Astrocyte (in vitro differentiated cells and primary cell): ENCODE measurements at places on chromosomes 3 and 15.

DNA sequence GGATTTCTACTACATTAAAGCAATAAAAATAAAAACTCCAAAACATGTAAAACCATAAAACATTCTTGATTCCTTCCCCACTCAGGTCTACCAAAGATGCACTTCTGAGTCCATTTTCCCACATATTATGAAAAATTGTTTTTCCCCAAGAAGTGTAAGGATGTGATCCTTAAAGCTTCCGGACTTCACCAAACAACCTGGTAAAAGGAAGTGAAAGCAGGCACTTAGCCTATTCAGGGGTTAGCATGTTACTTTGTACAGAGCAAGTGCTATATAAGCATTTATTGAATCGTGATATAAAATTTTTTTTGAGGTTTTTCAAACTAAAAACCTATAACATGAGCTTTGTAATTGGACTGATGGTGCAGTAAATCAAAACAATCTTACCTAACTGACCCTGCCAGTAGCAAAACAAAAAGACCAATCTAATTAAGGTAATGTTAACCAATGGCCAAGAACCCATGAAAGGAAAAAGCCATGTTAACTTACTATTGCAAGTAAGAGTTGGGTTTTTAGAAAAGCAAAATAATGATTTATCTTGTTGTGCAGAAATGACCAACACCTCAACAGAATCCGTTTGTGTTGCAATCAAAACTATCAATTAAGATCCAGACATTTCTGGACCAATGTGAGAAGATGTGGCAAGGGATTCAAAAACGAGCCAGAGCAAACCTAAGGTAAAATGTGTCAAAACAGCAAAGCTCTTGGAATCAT is 1.8 kb downstream of the SETD2 start:
- no peak for DNase-seq

- peak; percentile 26 for DNase-seq
These were observed 524 bp downstream of the IGF1R start for GRCh38 chr15:98648654-98649471.

DNA sequence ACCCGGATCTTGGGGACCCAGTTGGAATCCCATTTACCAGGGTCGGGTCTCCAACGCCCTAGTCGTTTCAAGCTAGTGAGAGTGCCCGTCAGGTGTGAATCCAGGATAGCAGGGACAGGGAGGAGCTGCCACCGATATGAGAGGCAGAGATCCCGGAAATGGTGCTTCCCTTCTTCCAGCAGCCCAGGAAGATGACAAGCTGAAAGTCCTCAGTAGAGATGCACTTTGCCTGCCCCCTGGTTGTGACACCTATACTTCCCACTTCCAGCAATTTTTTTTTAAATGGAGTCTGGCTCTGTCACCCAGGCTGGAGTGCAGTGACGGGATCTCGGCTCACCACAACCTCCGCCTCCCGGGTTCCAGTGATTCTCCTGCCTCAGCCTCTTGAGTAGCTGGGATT is 503.0 kb downstream of the NTRK3 start:
- DNase-seq: no peak

DNA sequence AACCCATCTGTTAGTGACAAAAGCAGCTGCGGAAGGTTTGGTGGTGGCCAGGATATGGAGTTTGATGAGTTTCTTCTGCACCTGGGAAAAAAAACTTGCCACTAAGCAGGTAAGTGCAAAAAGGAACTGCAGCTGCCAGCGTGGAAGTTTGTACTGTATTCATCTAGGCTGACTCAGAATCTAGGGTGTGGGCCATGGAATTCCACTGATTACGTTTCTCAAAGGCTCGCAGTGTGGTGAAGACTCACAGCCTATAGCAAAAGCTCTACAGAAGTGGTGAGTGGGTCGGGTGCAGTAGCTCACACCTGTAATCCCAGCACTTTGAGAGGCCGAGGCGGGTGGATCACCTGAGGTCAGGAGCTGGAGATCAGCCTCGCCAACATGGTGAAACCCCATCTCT is 334.6 kb upstream of the GRM7 start:
- DNase-seq: no peak

- no peak for DNase-seq
These were observed 128.4 kb upstream of the IGSF10 start for GRCh38 chr3:151589311-151589710.

- DNase-seq: no peak
These were observed 307.0 kb upstream of the ROPN1 start for GRCh38 chr3:124298951-124299350.

DNA sequence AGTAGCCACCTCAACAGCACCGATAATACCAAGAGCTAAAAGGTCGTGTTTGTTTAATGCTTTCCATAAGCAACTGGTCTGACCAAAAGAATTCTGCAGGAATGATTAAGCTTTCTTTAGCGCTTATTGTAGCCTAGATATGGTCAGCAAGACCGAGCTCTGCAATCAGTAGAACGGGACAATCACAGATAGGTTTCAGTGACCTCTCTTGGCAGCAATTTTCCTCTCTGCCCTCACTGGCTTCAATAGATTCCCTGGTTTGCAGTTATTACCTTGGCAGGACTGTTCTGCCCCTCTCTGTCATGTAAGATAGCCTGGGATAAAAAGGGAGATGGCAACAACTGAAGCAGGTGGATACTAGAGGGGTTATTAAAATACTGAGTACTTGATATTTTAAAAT is 337.1 kb upstream of the NECTIN3 start:
- no peak for DNase-seq

- DNase-seq: peak; percentile 89
These were observed 2.5 kb upstream of the FANCD2 start for GRCh38 chr3:10023587-10024310.

DNA sequence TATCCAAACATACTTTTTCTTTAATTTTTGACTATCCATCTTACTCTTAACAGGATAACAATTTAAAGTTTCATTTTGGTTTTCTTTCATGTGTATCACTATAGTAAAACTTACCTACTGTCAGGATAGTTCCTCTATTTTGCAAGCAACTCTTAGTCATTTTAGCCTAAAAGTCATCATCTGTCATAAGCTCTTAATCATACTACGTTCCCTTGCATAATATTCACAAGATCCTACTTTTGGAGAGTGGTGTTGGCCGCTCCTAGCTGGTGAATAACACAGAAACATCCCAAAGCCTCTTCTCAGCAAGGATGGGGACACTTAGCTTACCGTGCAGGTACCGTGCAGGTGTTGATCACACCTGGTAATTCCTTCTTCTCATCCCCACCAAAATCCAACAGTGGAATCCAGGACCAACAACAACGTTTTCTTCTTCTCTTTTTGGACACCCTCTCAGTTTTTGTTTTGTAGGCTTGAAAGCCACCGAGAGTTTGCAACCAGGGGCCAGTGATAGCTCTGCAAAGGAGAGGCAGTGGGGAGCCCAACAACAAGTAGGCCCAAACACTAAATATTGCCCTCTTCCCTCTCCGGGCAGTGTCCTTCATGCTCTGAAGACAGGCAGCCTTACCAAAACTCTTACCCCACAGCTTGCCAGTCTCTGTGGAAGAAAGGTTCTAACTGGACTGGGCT is 433 bp downstream of the FILIP1L start:
- no peak for DNase-seq

- peak; percentile 98 for DNase-seq
These were observed 11.3 kb downstream of the NRROS start for GRCh38 chr3:196650740-196651311.
